GM23248 (cell line): ENCODE measurements at places on chromosomes 4 and X. TPM values are rescaled to one million over a fixed set of nuclear protein-coding genes. Genes with fewer than 3 reads are reported as not detected.

- no peak for DNase-seq
Observed at GRCh38 chr4:55169352-55169961, 44.1 kb upstream of the KDR start.

GRCh38 chrX:46791927-46792809 is 33.2 kb upstream of the SLC9A7 start:
- DNase-seq: peak; percentile 89

DNA sequence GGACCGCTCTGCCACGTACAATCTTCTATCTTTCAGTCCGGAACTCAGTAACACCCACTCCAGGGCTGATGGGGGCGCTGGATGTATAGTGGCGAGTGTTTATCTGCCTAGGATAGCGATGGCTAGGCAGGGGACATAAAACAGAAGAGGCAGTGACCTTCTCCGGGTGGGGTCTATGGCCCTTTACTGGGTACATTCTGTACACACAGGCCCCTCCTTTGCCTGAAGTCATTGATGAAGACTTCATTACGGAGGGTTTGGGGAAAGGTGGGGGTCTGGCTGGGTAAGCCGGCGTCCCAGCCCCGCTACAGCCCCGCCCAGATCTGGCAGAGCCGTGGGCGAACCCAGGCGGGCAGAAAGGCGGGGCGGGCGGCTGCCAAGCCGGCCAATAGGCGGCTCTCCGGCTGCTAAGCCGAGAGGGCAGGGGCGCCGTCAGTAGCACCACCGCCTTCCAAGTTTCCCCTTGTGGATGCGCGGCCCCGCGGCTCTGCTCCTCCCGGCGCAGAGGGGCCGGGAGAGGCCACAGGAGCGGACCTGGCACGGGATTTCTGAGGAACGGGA is at the start of gene CHST7:
CHST7 (plus strand) TSS at position 435 of the 561 bp plus-strand sequence. CDS start 167 bp downstream, outside the sequence.
- DNase-seq: peak; percentile 81

GRCh38 chr4:148441624-148441985 is 609 bp downstream of the NR3C2 start:
- peak; percentile 21 for DNase-seq

DNA sequence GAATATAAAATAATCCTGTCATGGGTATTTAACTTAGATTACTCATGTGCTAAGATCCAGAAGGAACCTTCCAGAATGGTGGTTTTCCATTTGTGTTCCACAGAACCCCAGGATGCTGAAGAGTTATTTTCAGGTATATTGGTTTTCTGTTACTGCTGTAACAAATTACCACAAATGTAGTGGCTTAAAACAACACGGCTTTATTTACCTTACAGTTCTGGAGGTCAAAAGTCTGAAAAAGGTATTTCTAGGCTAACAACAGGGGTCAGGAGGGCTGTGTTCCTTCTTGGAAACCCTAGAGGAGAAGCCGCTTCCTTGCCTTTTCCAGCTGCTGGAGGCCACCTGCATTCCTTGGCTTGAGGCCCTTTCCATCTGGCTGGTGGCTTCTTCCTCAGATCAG is 57.9 kb upstream of the HPSE start:
- DNase-seq: no peak

The SPATA18 gene
- 14.3 and 22.9 TPM in 2 replicates for total RNA-seq

The VCX3A gene
- total RNA-seq: not detected in 2 replicates

The CTAG1A gene
- total RNA-seq: not detected in 2 replicates

The RHOXF1 gene
- not detected in 2 replicates for total RNA-seq

The HS3ST1 gene
- not detected in 2 replicates for total RNA-seq

The DOCK11 gene
- 15.6 and 21.9 TPM in 2 replicates for total RNA-seq
